ENCODE measurements at places on chromosomes 7 and 10. TPM values are rescaled to one million over a fixed set of nuclear protein-coding genes. Genes with fewer than 3 reads are reported as not detected.

The SMO gene
- 13.2 TPM for total RNA-seq

The HMX3 gene
- total RNA-seq = not detected

The ITPRID1 gene
- not detected for total RNA-seq

The SPDYE1 gene
- not detected for total RNA-seq

The SAMD9L gene
- total RNA-seq = 14.9 TPM

Measured in kidney (tissue), 22 donors.